Cardiac muscle cell (in vitro differentiated cells and primary cell): ENCODE measurements at places on chromosomes 2 and 18.

- DNase-seq: no peak
Observed at GRCh38 chr2:48469731-48470130, 60.2 kb upstream of the STON1 start.

- peak; percentile 78 for DNase-seq
Observed at GRCh38 chr2:173997269-173997668, 32.1 kb upstream of the SP3 start.

DNA sequence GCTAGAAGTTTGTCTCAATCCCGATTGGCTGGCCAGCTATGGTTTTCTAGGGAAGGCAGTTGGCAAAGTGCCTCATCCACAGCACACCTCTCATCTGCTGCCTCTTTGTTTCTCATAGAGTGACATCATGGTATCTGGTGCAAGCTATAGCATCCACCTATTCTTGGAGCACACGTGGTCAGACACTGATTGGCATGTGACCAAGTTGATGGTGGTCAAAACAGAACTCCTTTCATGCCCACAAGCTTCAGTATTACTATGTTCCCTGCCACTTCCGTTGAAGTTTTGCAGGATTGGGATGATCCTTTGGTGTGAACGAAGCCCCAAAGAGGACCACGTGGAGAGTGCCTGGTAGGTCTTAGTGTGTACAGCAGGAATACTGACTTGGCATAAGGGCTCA lies 28.8 kb downstream of the TTC32 start:
- no peak for DNase-seq

- DNase-seq: no peak
Observed at GRCh38 chr2:6368281-6368680, 497.4 kb downstream of the CMPK2 start.

DNA sequence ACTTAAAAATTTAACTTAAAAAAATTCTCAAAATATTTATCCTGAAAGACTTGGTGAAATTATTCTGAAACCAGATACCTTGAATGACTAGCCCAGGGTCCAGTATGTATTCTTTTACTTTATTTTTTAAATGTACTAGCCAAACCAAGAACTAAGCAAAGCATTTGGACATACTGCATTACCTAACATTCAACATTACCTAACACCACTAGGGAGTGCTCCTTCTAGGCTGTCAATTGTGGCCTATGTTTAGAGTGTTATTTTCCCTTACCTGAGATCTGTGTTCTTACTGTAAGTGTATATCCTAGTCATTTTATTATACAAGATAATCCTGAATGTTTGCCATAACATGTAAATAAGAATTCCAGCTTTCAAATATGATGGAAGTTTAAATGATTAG lies 496.6 kb downstream of the PTPRM start:
- DNase-seq: no peak

- DNase-seq: no peak
Observed at GRCh38 chr2:149687052-149687427, 99.5 kb upstream of the MMADHC start.

GRCh38 chr2:95231723-95232122 lies 24.4 kb downstream of the ZNF892 start:
- DNase-seq: peak; percentile 89

DNA sequence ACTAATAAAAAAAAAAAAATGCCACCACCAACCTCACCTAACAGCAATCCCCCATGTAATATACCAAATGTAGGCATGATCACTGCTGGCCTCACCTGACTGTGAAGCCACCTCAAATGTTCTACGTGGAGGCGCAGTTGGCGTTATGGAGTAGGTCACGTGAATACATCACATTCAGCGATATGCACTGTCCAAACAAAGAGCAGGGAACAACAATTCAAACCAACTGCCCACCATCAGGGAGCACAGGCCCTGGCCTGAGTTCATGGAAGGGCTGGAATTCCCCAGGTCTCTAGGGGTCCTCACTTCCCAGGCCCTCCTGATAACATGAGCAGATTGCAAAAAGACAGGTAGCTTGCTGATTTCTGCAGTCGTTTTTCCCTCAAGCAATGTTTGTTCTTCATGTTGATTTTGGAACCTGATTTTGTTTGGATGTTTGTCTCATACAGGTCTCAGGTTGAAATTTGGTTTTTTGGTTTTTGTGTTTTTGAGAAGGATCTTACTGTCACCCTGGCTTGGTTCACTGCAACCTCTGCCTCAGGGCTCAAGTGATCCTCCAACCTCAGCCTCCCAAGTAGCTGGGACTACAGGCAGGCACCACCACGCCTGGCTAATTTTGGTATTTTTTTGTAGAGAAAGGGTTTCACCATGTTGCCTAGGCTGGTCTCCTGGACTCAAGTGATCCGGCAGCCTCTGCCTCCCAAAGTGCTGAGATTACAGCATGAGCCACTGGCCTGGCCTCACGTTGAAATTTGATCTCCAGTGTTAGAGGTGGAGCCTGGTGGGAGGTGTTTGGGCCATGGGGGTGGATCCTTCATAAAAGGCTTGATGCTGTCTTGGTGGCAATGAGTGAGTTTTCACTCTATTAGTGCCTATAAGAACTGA lies 15.5 kb downstream of the TBC1D8 start:
- DNase-seq: no peak

DNA sequence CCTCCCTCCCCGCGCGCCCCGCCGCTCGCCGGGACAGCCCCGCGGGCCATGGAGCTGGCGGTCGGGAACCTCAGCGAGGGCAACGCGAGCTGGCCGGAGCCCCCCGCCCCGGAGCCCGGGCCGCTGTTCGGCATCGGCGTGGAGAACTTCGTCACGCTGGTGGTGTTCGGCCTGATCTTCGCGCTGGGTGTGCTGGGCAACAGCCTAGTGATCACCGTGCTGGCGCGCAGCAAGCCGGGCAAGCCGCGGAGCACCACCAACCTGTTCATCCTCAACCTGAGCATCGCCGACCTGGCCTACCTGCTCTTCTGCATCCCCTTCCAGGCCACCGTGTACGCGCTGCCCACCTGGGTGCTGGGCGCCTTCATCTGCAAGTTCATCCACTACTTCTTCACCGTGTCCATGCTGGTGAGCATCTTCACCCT lies 865 bp downstream of the GALR1 start:
- no peak for DNase-seq

- DNase-seq: no peak
Observed at GRCh38 chr18:9724797-9725585, 16.9 kb downstream of the RAB31 start.

DNA sequence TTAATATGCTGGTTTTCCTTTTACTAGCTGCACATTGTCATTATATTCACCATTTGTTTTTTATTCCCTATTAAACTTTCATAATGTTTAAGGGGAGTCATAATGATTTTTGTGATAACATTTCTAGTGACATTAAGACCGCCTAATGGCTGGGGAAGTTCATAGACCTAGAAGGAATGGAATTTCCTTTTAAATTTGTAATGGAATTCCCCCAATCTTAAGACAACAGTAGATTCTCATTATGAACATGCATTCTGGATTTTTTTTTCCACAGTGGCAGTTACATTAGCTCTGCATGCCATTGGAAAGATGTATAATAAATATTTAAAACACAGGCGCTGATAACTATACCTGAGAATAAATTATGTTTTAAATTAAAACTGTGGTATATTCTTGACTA lies 8.4 kb downstream of the YPEL5 start:
- no peak for DNase-seq

GRCh38 chr2:239588451-239589269 lies 187.8 kb upstream of the HDAC4 start:
- no peak for DNase-seq

DNA sequence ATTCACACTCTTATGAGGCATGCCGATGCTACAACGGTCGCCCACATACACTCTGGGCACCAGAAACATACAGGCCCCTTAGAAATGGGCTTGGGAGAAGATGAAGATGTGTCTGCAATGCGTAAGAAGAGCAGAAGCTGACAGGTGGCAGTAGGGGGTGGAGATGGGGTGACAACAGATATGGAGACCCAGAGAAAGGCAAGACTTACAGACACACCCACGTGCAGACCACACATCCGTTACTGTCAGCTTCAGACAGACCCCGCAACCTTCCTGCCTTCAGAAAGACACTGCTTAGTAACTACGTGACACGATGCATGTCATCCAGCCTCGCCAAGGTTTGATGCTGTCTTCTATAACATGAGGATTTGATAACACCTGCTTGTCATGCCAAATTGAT lies 89.5 kb downstream of the ZFP36L2 start:
- no peak for DNase-seq

GRCh38 chr2:227545990-227546389 lies 52.7 kb upstream of the SCYGR2 start:
- no peak for DNase-seq

DNA sequence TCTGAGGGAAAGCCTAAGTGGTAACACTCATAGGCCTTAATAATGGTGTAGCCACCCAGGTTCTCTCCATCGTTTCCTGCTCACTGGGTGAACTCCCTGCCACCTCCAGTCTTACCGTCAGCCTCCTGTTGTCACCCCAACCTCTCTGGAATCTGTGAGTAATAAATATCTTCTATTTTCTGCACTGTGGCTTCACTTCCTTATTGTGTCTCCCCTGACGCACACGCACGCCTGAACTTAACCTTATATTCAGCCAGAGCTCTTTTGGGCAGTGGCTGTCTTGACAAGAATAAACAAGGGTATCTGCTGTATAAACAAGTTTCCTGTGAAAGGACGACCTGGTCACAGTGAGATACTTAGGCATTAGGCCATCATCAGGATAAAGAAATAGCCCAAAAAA lies 467.2 kb downstream of the SPAG16 start:
- no peak for DNase-seq

DNA sequence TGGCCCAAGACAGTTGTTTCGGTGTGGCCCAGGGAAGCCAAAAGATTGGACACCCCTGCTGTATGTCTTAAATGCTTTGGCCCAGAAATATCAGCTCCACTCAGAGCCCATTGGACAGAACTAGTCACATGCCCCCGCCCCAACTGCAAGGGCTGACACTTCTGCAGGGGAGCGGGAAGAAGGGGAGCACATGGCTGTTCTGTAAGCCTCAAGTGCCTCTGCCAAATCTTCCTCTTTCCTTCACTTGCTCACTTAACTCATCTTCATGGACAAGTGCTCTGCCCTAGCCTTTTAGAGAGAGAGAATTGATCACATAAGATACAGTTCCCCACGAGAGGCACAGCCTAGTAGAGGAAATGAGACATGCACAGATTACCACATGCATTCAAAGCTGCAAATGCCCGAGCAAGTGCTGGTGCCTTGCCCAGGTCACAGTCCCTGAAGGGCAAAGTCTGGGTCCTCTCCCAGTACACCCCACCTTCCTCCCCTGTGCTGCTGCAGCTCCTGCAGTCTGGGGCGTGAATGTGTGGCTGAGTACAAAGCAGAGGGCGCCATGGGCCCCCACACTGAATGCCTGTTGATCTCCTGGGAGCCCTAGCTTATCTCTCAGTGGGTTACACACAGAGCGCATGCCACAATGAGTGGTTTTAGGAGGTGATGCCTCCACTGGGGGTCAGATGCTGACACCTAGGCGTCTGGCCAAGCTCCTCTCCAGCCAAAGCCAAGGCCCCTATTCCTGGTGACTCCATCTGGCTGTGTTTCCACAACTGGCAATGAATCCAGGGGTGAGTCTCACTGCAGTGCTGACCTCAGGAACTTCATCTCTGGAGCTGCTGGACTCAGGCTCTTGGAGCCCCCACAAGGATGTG lies 135.3 kb downstream of the CTIF start:
- DNase-seq: no peak

DNA sequence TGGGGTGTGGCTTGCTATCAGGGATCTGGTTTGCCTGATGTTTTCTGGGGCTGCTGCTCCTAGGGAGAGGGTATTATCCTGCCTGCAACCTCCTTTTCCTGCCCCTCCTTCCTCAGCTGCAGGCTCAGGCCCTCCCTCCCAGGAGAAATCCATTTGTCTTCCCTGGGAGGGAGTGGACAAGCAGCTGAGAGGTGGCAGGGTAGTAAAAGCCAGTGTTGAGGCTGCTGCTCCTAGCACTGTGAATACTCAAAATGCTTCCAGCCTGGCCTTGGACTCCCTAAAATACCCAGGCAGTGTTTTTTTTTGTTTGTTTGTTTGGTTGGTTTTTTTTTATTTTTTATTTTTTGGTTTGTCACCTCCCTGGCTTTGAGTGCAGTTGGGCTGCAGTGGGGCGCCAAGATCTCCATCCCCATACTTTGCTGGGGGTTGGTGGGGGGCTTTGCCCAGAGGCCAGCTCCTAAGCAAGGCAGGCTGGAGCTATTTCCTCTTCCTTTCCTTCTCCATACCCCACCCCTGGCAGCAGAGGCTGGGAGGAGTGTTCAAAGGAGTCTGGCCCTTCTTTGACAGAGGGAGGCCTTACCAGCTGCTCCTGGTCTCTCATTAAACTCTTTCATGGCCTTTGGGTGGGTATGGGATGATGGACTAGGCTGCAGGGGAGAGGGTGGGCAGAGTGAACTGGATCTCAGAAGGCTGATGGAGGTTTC lies 13.6 kb downstream of the HOXD3 start:
- no peak for DNase-seq

DNA sequence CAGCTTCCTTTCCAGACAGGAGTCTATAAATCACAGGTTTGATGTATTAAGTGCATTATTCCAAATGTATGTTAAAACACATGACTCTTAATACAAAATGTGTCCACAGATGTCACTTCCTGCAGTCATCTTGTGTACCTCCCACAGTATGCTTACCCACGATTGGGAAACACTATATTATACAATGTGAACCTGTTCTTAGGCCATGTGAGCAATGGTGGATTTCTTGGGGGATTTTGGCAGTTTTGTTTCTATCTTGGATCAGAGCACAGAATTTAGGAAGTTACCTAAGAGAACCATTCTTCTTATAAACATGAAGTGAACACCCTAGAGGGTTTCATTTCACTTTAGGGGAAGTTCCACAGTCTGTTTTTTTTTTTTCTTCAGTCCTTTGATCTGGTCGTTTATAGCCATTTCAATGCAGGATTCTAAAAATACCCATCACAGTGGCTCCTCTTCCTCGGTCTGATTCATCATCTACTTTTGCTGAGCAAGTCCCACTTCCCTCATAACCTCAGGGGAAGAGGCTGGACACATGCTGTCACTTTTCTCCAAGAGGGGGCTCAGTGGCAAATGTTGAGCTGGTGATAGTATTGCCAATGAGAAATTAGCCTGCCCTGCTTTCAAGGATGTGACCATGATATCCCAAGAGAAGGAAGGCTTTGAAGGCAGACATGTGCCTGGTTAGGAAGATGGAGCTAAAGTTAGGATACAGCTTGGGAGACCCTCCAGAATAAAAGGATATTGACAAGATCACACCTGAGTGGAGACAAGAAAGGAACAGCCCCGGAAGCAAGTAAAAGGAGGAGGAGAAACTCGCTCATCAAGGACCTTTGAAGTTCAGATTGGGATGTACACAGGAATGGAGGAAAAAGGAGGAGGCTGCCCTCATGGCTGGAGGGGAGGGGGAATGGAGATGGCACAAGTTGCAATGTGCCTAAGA lies 22.6 kb downstream of the PLEK start:
- no peak for DNase-seq

DNA sequence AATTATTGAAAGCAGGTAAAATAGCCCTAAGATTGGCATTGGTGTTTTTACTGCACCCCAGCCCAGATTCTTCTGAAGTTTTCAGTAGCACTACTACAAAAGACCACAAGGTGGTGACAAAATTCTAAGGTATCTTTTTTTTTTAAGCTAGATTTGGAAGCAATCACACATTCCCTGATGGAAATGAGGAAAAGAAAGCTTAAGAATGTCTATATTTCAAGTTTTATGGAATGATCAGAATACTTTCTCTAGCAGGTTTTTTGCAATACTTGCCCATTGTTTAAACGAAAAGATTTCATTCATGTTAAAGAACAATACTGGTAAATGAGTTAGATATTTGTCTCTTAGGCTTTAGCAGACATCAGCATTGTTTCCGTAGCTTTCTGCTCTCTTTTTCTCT lies 32.1 kb upstream of the ZNF638 start:
- peak; percentile 45 for DNase-seq
